ENCODE measurements at places on chromosomes 11 and 22.

- no peak for DNase-seq
These were observed 343.1 kb upstream of the SYN3 start for GRCh38 chr22:33401291-33401690.

GRCh38 chr22:36378080-36378868 lies 9.5 kb downstream of the MYH9 start:
- no peak for DNase-seq

GRCh38 chr22:50271519-50271970 lies 1.4 kb upstream of the MAPK11 start:
- DNase-seq = no peak

- no peak for DNase-seq
These were observed 74.5 kb upstream of the ARFGAP3 start for GRCh38 chr22:42931421-42932196.

- no peak for DNase-seq
These were observed 76.1 kb downstream of the PRR5L start for GRCh38 chr11:36372101-36372771.

GRCh38 chr11:112277941-112278340 lies 17.3 kb upstream of the PLET1 start:
- DNase-seq = no peak
